ENCODE measurements at places on chromosomes 13 and 19.
A peak's percentile ranks its signal among the peaks of the same experiment; 100 is the strongest.

DNA sequence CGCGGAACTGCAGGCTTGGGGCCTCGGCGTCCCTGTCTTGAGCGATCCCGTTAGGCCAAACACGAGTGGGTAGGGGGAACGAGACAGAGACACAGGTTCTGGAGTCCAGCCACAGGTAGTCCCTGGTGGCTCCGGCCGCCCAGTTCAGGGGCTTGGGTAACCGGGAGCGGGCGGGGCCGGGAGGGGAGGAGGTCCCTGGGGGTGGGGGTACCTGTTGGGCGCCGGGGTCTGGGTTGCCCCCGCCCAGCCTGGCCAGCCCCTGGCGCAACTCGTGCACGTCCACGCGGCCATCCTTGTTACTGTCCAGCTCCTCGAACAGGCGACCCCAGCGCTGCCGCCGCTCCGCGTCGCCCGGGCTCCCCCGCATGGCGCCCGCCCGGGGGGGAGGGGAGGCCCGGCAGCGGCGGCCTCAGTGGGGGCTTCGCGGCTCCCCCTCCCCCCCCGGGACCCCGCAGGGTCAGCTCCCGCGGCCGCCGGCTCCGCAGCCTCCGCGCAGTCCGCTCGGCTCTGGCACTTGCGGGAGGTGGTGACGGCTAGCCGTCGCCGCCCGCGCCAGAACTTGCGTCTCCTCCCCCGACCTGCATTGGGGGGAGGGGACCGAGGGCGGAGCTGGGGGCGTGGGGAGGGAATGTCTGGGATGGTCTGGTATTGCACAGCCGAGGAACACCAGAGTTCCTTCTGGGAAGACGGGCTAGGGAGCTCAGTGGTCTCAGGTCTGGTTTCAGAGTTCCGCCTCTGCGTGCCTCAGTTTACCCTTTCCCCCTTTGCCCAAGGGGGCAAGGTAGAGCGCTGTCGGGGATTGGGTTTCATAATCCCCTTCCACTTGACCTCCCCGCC, at the start of gene SLC25A23:
Gene SLC25A23 (minus strand): TSS at position 531 of the 837 bp plus-strand sequence. CDS start 164 bp downstream, at position 367.
- peak; percentile 62 for DNase-seq

DNA sequence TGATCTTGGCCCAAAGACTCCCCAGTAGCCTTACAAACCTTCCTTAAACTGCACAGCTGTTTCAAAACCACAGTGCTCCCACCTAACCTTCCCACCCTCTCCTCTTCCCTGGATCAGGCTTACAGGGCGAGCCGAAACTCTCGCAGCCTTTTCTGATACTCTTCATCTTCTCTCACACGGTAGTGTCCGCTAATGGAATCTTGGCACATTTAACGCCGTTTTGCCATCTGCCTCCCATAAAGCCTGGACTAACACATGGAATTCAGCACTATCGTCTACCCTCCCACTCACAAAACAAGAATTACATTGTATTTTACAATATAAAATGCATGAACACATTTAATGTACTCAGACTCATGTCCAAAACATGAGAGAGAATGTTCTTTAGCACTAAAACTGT, 135.9 kb downstream of the RAP2A start:
- DNase-seq, result no peak

DNA sequence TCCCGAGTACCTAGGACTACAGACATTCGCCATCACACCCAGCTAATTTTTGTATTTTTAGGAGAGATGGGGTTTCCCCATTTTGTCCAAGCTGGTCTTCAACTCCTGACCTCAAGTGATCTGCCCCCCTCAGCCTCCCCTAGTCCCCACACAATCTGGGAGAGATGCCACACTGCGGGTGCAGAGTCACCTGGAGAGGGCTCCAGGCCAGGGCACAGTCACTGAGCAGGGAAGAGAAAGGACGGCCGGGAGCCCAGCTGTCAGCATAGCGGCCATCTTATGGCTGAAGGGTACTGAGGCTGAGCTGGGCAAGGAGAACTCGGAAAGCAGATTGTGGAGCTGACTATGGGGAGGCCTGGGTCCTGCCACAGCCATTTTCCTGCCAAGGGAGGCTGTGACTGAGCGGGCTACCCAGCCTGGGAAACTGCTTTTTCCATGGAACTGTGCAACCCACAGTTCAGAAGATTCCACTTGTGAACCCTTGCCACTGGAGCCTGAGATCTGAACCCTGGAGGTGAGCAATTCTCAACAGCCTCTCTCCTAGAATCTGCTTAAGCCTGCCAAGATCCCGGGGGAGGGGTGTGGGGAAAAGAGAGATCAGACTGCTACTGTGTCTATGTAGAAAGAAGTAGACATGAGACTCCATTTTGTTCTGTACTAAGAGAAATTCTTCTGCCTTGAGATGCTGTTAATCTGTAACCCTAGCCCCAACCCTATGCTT, 109.2 kb downstream of the ZNF486 start:
- no peak for DNase-seq

DNA sequence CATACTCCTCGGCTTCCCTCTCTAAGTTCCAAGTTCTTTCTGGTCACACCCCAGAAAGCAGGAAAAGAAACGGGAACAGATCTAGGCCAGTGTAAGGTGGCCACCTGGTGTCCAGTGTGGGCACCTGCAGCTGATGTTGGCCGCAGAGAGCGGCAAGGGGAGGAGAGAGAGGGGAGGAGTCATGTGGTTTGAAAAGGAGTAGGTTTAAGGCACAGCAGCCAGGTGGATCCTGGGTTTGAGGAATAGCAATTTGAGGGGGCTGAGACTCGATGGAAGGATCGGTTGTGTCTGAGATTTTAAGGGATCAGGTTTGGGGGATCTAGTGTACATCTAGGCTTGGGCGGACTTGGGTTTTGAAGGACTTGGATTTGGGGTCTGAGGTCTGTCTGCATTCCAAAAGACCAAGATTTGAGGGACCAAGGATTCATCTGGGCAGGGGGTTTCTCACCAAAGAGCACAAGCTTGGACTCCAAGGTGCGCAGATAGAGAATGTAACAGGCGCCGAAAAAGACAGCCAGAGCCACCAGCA, 1.2 kb downstream of the RABAC1 start:
- peak; percentile 58 for DNase-seq

DNA sequence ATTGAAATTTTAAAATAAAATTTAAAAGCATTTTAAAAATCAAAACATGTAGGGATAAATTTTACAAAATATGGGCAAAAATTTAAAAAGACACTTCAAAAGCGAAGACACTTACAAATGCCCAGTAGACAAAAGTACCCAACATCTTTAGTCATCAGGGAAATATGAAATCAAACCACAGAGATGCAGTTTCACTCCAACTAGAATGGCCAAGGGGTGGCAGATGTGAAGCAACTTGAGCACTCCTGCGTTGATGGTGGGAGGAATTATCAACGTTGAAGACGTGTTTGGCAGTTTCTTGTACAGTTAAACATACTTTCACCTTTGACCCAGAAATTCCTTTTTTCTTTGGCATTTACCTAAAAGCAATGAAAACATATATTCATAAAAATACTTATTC, 518.0 kb upstream of the SGCG start:
- no peak for DNase-seq

- no peak for DNase-seq
Measured at GRCh38 chr13:76596216-76596615, 290.0 kb downstream of the KCTD12 start.

DNA sequence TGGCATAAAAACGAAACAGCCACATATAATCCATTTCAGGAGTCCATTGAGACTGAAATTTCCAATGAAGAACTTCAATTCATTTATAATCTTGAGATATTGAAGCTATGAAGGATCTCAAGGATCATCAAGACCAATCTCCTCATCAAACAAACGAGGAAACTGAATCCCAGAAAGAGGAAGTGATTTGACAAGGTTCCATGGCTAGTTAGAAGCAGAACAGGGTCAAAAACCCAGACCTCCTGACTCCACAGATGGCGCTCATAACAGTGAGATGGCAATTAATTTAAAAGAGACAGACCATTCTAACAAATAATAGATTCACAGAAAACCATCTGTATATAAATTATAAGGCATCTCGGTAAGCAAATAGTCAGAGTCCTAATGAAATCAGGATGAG, 229.7 kb downstream of the KCTD12 start:
- DNase-seq, result no peak

DNA sequence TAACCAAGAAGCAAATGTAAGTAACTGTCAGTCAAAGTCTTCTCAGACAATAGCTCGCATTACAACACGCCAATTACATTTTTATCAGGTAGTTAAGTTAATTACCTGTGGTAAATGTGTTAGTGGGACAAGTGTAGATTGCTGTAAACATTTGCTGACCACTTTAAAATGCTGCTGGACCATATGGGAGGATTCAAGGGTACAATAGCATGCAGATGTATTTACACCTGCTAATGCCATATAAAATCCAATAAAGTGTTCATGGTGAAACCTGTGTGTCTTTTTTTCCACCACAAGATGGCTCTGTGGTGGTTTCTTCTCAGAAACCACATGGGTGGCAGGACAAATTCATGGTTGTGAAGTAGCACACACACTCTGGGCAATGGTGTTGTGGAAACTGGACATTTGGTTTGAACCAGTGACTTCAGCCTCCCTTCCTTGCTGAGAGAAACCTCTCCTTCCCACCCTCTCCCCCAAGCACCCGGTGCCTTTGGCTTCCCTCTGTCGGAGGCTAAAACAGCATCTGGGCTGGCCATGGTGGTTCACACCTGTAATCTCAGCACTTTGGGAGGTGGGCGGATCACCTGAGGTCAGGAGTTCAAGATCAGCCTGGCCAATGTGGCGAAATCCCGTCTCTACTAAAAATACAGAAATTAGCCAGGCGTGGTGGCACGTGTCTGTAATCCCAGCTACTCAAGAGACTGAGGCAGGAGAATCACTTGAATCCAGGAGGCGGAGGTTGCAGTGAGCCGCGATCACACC, 18.1 kb upstream of the GTF3A start:
- peak; percentile 53 for DNase-seq

GRCh38 chr13:72820156-72820897, 38.4 kb downstream of the PIBF1 start:
- no peak for DNase-seq

DNA sequence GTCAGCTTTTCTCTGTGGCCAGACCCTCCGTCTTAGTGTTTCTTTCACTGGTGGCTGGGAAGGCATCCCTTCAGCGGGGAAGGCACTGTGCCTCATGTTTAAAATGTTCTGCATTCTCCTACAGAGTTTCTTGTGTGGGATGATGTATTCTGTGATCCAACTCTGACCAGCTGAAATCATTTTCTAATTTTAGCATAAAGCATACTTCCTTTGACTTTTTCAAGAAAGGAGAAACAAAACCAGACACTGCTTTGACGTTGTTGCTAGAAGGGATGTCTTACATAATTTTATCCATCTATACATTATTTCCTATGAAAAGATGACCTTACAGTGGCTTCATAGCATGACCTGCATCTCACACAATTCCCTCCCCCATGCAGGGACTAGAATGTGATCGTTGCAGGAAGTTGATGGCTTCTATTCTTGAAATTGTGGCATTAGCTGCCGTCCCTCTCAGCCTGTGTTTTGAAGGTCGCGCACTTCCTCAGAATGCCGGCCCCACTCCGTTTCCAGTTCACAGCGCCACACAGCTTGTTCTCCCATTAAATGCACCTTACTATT, 38.6 kb upstream of the TEX29 start:
- no peak for DNase-seq

DNA sequence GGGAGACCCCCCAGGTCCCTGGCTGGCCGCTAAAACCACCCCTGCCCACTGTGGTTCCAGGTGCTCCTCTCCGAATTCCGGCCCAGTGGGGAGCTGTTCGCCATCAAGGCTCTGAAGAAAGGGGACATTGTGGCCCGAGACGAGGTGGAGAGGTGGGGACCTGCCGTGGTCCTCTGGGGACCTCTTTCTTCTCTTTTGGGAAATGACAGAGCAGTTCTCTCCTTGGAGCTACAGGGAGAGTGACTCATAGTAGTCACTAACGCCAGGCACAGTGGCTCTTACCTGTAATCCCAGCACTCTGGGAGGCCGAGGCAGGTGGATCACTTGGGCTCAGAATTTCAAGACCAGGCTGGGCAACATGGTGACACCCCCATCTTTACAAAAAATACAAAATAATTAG, 7.3 kb downstream of the PTGER1 start:
- no peak for DNase-seq

Data from activated CD4-positive, alpha-beta T cell treated with anti-CD3 and anti-CD28 coated beads, Interleukin-2, Interleukin-4, amounts not matched to agents 100 ng/mL and 50 ng/mL, durations not matched to agents 16 hours and 8 hours (primary cell).